ENCODE measurements at places on chromosomes 12 and 14. TPM values are rescaled to one million over a fixed set of nuclear protein-coding genes. Genes with fewer than 3 reads are reported as not detected.

GRCh38 chr12:125549836-125550235 lies 484.6 kb downstream of the AACS start:
- DNase-seq: no peak

GRCh38 chr12:122035292-122035691 lies 13.6 kb downstream of the BCL7A start:
- no peak for DNase-seq

GRCh38 chr12:51372021-51372420 lies 19.2 kb downstream of the GALNT6 start:
- DNase-seq: no peak

- no peak for DNase-seq
These were observed 16.7 kb downstream of the ARG2 start for GRCh38 chr14:67636361-67636919.

GRCh38 chr12:105888696-105889095 lies 250.1 kb downstream of the NUAK1 start:
- DNase-seq: no peak

Gene PTCSC3
- total RNA-seq: not detected

GRCh38 chr14:31300296-31300695 lies 92.7 kb upstream of the HECTD1 start:
- DNase-seq: no peak

DNA sequence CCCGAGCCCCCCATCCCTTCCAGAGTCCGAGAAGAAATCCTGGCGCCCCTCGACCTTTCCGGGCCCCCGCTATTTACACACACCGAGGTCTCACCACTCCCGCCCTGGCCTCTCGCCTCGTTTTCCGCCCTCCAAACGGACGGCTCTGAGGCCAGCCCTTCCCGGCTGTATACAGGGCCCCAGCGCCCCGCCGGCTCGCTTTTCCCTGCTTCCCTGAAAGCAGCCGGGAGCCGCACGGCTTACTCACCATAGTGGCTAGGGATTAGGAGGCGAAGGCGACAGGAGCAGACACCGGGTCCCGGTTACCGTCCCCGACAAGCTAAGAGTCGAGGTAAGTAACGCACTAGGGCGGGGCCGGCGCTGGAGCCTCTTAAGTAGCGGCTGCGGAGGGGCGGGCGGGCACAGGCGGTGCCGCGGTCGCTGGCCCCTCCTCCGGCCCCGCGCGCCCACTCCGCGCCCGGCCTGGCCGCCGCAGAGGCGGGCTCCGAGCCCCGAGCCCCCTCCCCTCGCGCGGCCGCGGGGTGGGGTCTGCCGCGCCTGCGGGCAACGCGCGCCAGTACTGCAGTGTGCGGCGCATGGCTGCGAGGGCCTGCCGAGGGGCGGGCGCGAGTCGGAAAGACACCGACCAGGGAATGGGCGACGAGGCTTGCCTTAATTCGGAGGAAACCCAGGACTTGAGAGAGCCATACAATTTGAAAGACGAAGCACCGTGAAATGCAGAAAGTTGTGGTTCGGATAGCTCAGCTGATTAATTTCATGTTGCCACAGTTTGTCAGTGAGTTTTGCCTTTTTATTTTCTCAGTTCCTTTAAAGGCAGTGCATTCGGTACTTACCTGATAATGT lies at the start of gene TUBA1B:
TSS of gene TUBA1B (minus strand) at position 345 of the 843 bp plus-strand sequence. CDS start at position 250, 95 bp downstream.
- DNase-seq: peak; percentile 81

- no peak for DNase-seq
These were observed 61.6 kb downstream of the WDR20 start for GRCh38 chr14:102201353-102201738.

DNA sequence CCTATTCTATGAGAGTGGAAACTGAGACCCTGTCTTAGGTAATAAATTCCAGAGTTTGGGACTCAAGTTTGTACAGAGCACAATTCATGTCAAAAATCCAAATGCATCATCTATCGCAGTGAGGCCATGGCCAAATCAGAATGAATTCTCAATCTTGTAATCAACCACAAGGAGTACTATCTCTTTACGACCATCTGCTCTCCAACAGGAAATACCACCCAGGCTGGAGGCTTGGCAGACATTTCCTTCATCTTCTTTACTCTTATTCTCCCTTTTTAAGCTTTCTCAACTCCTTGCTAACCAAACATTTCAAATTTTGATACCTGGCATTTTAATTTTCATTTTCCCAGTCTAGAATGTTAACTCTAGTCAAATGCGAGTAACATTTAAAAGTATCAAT lies 32.7 kb upstream of the RNU6-7 start:
- no peak for DNase-seq

DNA sequence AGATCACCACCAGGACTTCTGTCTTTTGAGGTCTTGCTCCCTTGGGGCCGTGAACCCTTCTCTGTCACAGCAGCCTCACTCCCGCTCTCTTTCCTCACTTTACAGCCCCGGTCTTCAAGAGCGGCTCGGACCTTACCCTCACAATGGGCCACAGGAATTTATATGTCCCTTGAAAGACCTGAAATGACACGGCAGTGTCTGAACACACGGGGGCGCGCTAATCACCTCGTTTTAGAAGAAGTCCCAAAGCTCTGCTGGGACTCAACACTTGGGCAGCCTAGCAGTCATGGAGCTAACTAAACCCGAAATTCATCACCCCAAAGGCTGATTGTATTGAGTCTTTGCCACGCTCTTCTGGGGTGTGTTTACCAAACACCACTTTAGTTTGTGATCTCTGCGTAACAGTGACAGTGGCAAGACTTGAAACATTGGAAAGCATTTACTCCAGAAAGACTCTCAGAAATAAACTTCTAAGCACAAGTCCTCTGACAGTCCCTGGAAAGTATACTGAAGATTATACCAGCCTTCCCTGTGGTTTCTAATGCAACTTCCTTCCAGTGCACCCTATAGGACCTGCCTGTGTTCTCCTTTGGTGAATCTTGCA lies 29.0 kb downstream of the SERPINA11 start:
- DNase-seq: peak; percentile 58

Gene ACSS3
- total RNA-seq: 15.9 TPM

- no peak for DNase-seq
These were observed 2.9 kb downstream of the C1RL start for GRCh38 chr12:7106082-7106481.

GRCh38 chr12:119491814-119492213 lies 101.8 kb upstream of the TMEM233 start:
- no peak for DNase-seq

- no peak for DNase-seq
These were observed 87.1 kb upstream of the ATF1 start for GRCh38 chr12:50676756-50677155.

DNA sequence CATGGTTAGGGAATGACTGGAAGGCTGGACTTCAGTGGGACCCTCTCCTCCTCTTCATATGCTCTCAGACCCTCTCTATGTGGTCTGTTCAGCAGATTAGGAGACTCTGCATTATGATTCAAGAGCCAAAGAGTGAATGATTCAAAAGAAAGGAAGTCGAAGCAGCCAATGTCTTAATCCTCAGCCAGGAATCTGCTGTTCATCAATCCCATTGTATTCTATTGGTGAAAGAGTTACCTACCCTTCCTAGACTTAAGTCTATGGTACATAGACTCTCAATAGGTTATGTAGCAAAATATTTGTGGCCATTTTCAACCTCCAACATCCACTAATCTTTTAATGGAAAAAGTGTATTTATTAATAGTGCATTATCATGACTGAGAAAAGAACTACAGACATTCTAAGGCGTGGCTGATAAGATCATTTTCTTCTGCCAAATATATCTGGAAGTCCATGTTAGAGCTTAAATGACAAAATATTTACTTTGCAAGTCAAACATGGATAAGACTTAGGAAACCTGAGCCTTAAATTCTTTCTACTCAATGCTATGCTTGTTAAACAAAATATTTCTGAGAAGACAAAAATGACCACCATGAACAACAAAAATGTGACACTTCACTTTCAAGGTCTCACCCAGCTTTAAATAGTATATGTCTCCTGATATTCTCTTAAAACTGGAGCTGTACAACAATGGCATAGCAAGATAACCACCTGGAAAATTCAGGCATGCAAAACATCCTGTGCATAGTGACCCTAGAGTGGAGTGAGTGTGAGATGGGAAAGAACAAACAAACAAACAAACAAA lies 1100.6 kb downstream of the GALC start:
- no peak for DNase-seq

GRCh38 chr14:91350813-91351511 lies 66.7 kb downstream of the CCDC88C start:
- no peak for DNase-seq

- DNase-seq: no peak
These were observed 265.0 kb upstream of the FKBP4 start for GRCh38 chr12:2529807-2530206.

DNA sequence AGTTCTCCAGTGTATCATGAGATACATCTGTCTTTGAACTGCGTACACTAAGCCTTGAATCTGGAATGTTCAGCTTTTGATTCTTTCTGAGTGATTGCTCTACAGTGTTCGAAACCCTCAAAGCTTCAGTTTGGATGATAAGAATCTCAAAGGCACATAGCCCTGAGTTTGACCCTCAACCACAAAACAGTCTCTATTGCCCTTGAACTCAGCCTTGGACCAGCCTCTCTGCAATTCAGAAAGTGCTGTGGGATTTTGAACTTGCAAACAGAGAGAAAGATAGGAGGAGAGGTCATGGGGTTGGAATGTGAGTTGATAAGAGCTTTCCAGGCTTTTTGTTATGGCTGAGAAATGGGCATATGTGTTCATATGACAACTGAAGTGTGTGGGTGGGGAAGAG lies 100.3 kb downstream of the MYRFL start:
- no peak for DNase-seq

DNA sequence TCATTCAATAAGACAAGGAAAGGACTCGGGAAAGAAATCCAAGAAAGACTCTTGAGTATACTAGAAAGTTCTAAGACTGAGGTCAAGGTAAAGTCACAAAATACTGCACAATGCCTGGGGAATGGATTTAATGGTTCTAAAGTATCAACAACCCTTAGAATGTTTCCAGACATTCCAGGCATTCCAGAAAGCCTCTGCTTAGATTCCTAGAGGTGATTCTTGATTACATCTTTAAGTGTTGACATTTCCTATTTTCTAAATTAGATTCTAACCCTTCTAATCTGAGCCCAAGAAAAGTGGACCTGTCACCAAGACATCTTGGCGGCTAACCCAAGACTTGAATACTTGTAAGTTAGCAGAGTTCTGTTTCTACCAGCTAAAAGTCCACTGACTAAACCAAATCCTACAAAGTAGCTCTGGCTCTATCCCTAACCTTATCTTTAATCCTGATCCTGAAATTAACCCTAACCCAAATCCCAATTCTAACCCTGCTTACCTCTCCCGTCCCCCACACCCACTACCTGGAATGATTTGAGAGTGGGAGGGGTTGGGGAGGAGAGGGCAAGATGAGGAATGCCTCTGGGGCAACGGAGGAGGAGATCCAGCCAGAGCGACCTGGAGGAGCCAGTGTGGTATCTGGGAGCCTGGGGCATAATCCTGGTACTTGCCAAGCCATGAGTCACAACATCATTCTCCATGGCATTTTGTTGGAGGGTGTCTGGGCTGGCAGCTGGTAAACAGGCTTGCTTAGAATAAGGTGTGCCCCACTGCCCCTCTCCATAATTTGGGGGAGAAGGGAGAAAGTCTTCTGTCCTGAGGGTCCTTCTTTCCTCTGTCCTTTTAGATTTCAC lies 93.4 kb upstream of the HOXC13 start:
- no peak for DNase-seq

DNA sequence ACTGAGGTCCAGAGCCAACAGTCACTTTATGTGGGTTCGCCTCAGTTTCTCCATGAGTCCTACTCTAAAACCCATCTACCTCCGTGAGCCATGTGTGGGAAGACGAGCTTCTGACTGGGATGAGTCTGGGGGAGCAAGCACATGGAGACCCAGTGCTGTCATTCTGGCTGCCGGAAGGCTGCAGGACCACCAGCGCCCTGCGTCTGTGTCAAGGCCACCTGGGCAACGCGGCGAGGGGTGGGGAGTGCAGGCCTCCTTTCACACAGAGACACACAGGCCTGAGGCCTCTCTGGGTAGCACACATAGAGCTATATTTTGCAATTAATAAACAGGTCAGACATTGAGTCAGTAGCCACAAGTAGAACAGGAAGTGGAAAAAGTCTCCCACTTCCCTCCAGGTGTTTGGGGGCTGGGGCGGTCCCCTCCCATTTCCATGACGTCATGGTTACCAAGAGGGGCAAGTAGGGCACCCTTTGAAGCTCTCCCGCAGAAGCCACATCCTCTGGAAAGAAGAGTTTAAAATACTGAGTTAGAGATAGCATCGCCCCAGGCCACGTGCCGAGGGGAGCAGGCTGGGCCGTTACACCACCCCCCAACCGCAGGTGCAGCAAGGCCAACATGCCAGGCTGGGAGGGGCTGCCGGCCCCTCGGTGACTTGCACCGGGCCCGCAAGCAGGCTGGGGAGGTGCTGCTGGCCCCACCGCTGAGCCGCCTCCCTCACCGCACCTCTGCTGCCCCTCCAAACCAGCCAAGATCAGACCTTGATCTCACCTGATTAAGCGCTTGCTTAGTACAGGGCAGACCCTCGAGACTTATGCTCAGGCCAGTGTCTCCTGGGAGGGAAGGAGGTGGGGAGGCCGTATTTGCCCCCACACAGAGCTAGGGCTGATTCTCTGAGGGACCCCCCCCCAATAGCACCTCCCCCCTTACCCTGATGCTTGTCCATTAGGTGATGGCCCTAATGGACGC lies 32.7 kb downstream of the DAD1 start:
- no peak for DNase-seq

DNA sequence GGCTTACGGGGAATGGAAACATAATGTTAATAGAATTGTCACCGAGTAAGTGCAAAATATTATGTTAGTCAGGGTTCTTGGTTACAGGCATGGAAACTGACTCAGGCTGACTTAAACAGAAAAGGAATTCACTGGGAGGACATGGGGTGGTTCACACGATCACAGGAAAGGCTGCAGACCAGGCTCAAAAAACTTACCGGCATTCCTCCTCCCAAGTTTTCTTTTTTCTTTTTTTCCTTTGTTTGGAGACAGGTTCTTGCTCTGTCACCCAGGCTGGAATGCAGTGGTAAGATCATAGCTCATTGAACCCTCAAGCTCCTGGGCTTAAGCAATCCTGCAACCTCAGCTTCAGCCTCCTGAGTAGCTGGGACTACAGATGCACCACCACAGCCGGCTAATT lies 11.9 kb upstream of the UBE2N start:
- DNase-seq: no peak

DNA sequence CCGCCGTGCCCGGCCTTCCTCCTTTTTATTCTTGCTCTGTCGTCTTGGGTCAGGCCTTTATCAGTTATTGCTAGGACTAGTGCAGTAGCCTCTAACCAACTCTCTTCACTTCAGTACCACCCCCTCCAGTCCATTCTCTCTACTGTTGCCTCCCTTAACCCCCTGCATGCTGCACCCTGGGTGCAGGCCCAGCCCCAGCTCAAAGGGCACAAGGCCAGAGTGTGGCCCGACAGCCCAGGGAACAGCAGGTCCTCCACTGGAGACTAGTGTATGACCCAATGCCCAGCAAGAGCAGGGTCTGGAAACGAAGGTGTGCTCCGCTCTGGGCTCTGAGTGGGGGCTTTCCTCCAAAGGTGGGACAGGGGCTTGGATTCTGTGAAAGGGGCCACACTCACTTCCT lies 30.0 kb upstream of the RFLNA start:
- DNase-seq: no peak

- no peak for DNase-seq
These were observed 8.9 kb downstream of the APAF1 start for GRCh38 chr12:98653866-98654493.

Gene GUCY2C
- 1.2 TPM for total RNA-seq

Gene HELB
- 7.0 TPM for total RNA-seq

Gene RNASE2
- not detected for total RNA-seq

Gene C1RL
- total RNA-seq: 95.9 TPM

Gene SLC6A12
- 3.1 TPM for total RNA-seq

Measured in progenitor cell of endocrine pancreas (in vitro differentiated cells).